ENCODE measurements at places on chromosomes 2 and 18.

DNA sequence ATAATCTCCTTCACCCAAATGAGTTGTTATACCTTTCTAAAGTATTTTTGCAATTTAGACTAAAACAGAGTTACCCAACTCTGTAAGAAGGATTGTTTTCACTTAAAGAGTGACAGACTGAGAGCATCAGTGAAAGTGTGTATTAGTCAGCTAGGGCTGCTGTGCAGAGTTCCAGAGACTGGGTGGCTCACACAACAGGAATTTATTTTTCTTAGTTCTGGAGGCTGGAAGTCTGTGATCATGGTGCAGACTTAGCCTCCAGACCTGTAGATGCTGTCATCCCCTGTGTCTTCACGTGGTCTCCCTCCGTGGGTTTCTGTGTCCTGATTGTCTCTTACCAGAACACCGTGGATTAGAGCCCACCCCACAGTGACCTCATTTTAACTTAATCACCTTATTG, 40.0 kb downstream of the BCL2L11 start:
- no peak for DNase-seq

DNA sequence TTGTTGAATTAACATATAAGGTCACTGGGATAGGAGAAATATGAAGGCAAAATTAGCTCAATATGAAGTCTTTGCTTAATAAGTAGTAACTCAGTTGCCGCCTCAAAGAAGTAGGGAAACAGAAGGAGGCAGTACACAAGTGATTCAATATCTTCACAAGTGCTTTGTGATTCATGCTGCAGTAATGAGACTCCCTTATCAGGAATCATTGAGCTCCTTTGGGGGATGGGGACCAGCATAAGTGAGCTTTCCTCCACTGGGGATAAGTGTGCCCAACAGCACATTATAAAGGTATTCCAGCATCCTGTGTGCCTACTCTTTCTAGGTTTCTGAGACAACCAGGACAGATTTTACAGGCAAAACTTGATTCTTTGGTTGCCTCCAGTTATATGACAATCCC, 323.4 kb upstream of the UBE2E3 start:
- DNase-seq, result no peak

DNA sequence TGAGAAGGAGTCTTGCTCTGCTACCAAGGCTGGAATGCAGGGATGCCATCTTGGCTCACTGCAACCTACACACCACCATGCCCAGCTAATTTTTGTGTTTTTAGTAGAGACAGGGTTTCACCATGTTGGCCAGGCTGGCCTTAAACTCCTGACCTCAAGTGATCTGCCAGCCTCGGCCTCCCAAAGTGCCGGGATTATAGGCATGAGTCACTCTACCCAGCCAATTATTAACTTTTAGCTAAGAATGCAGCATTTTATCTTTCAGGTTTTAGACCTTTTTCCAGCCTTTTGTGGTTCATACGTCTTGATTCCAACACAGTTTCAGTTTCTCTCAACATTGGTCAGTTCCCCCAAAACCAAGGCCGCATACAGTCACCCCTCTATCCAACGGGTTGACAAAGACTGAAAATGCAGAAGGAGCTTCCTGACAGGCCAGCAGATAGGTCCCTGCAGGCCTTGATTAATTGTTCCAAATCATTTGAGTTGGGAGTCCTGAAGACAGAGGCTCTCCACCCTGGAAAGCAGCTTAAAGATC, 262.2 kb upstream of the KLHL29 start:
- no peak for DNase-seq

DNA sequence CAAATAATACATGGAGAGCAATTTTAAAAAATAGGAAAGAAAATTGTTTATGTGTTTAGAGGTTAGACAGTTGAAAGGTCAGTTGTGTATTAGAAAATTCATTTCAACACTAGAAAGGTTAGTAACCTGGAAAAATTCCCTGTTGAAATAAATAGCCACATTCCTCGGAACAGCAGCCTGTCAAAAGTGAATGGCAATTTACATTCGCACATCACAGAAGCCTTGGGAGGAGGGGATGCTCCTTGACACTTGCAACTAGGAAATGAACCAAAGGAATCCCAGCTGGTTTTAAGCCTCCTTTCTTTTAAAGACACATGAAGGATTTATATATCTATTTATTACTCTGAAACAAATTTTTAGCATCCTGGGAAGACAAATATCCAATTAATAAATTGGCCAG, 653.5 kb upstream of the LRRTM4 start:
- no peak for DNase-seq

DNA sequence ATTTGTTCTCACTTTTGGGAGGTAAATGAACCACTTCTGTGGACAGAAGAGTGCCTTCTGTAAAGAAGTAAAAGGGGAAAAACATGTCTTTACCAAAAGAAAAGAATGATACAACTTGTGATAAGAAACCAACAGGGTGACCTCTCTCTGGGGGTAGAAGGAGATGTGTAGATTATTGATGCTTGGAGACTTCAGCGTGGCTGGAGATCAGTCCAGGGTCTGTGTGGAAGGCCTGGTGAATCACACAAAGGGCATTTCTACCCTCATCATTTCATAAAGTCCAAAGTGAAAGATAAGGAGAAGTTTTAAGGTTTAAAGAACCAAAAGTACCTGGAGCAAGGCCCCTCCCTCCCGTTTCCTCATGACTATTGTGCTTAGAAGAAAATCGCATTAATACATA, 142.5 kb downstream of the NCK2 start:
- no peak for DNase-seq

GRCh38 chr2:65985986-65986385, 448.9 kb upstream of the MEIS1 start:
- DNase-seq, result no peak

- DNase-seq, result no peak
These were observed 19.5 kb downstream of the INPP4A start for GRCh38 chr2:98463988-98464771.

DNA sequence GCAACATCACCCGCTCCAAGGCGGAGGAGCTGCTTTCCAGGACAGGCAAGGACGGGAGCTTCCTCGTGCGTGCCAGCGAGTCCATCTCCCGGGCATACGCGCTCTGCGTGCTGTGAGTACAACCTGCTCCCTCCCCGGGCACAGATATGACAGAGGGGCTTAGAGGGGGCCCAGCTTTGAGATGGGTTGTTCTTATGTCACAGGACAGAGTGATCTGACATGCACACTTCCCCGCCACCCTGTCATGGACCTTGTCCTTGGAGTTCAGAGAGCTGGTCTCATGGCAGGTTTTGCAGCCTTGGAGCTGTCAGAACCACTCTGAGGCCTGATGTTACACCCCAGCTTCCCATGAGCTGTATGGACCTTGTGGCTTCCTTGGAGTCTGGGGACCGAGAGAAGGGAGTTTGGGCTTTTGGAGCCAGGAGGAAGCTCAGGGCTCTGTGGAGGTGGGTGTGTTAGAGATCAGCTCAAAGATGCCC, 398 bp downstream of the INPP5D start:
- DNase-seq, result no peak

DNA sequence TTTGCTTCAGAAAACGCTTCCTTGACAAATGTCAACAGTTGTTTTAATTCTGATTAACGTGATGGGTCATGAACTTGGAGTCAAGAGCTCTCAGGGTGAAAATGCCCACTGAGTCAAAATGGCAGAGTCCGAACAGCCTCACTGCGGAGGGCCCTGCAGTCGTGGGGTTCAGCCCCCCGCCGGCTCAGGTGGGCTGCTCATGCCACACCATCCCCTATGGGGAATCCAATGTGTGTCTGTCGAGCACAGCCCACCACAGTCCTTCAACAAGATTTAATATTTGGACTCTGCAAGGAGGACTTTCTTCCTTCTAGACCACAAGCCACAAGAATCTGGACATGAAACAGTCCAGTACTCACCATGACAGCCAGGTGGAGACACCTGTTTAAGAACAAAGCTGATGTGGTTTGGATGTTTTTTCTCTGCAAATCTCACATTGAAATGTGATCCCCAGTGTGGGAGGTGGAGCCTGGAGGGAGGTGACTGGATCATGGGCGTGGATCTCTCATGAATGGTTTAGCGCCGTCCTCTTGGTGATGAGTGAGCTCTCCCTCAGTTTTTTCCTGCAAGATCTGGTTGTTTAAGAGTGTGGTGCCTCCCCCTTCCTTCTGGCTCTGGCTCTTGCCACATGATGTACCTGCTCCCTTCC, 201.0 kb downstream of the NDUFA10 start:
- DNase-seq, result no peak

- no peak for DNase-seq
These were observed 64.1 kb downstream of the CHRNA1 start for GRCh38 chr2:174699993-174700766.

DNA sequence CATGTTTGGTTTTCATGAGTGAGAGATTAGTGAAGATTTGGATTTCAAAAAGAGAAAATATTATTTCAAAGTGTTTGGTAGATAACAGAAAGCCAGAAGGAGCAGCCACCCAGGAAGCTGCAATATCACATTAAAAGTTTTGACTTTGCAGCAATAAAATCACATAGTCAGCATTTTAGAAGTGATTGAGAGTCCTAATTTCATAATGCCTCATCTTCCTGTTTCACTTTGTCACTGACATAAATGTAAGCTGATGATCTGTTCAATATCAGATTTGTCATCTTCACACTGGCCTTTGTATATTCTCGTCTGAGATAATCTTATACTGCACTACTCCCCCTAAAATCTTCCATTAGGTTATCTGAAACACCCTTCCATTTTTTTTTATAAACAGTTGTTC, 690.5 kb downstream of the ADCYAP1 start:
- no peak for DNase-seq

GRCh38 chr2:206378835-206379234, 64.5 kb upstream of the ADAM23 start:
- no peak for DNase-seq

- no peak for DNase-seq
These were observed 235.3 kb downstream of the LRATD1 start for GRCh38 chr2:14867853-14868252.
